ENCODE measurements at places on chromosomes 7 and 10.
A peak's percentile ranks its signal among the peaks of the same experiment; 100 is the strongest.

- no peak for DNase-seq
These were observed 293.0 kb downstream of the ZWINT start for GRCh38 chr10:56068040-56068439.

DNA sequence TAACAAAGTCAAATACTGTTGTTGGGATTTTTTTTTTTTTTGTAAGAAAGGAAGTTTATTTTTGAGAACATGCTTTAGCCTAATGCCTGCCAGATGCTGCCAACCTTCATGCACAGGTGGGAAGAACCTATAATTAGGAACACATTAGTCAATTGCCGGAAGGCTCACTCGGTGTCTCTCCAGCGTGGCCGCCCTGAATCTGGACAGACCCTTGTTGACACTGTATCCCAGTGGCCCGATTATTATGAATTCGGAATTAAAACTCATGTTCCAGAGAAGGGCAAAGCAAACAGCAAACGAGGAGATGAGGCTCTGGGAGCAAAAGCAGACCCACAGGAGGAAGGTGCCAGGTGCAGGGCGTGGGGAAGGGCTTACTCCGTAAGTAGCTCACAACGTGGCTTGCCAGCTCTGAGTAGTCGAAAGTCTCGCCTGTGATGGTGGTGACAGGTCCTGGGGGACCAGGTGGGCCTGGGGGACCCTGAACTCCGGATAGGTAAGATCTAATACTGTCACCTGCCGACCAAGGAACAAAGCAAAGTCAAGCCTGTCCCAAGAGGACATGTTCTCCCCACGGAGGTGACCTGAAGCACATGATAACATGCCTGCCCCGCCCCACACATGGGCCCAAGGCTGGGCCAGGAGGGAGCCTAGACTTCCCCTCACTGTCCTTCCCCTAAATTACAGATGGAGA is 48.3 kb downstream of the COL17A1 start:
- no peak for DNase-seq

DNA sequence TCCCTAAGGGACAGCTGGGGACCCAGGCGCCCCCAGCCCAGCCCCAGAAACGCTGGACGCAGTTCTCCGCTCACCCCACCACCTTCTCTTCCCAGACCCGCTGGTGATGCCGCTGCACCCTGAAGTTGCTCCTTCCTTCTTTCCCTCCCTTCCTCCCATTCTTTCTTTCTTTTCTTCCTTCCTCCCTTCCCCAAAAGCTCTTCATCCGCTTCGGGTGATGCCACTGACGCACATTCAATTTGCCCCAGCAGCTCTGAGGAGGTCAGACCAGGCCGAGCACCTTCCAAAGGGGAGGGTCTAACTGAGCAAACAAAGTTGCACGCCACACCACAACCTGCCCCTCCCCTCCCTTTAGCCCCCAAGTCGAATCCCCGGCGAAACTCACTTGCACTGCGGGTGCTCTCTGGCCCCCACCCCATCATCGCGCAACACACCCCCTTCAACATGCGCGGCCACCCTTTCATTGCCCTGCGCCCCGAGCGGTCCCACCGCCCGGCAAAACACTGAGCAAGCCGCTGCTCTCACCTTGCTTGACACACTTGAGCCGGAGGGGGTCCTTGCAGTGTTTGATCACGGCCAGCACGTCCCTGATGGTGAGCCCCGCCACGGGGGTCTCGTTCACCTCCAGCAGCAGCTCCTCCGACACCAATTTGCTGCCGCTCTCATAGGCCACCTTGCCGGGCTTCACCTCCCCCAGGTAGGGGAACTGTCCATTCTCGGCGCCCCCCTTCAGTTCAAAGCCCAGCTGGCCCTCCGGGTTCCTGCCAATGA is 787 bp downstream of the MAGI2 start:
- DNase-seq = no peak

DNA sequence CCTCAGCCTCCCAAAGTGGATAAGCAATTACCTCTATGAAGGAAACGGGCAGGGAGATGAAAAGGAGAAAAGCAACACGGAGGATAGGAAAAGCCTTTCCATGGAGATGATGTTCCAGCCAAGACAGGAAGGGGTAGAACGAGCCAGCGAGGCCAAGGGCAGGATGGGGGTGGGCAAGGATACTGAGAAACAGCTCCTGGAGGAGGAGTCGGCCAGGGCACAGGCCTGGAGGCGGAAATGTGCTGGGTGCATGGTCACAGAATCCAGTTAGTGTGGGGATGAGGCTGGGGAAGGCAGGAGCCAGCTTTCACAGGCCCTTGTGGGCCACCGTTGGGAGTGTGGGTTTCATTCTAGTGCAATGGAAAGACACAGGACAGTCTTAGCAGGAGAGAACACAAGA is 162.6 kb downstream of the JAZF1 start:
- DNase-seq = no peak

DNA sequence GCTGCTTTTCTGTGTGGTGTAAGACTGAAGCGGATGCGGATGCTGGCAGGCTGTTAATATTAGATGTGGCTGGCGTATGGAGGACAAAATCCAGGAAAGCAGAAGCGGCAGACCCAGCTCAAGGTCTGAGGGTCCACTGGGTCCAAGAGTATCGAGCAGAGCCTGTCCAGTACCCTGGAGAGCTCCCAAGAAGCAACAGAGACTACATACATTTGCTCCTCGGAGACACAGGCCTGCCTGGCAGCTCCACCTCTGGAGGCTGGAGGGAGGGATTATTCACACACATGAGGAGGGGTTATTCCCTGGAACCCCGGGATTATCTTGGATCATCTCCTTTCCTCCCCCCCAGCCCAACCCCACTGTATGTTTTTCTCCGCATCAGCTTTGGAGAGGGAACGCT is 31.3 kb upstream of the LOXL4 start:
- no peak for DNase-seq

DNA sequence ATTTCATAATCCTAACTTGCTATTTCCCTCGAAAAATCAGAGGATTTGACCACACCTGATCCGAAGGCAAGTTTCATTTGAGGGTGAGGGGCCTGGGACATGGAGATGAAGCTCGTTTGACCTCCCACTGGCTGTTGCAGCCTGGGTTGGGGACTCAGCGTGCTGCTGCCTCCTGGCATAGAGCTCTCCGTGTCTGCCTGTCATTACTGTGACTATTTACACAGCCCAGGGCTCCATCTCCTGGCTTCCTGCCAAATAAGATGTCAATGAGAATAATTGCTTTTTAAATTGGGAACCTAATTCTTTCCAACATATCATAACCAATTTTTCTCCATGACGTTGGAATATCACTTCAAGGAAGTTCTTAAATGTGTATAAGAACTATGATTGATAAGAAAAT is 139.3 kb upstream of the COBL start:
- peak; percentile 56 for DNase-seq

DNA sequence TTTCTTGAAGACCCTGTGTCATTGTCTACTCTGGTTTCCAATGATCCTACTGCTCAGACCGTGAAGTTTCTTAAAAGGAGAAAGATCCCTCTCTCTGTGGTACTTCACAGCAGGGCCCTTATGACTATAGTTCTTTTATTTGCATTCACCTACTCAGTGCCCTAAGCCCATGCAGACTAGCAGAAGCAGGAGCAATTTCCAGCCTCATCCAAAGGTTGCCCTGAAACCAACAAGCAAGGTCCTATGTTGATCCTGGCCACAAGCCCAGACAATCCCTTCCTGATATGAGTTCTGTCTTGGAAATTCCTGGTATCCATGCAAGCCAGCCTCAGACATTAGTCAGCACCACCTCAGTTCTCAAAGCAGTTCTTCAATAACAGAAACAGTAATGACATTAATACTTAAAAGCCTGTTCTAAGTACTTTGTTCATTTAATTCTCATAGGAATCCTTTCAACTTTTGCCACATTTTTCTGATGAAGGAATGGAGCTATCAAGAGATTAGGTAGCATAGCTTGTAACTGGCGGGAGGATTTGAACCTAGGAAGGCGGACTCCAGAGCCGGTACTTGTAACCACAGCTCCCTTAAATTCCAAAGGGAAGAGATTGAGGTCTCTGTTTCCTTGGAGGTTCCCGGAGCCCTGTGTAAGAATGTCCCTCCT is 58.1 kb upstream of the ST8SIA6 start:
- peak; percentile 64 for DNase-seq

DNA sequence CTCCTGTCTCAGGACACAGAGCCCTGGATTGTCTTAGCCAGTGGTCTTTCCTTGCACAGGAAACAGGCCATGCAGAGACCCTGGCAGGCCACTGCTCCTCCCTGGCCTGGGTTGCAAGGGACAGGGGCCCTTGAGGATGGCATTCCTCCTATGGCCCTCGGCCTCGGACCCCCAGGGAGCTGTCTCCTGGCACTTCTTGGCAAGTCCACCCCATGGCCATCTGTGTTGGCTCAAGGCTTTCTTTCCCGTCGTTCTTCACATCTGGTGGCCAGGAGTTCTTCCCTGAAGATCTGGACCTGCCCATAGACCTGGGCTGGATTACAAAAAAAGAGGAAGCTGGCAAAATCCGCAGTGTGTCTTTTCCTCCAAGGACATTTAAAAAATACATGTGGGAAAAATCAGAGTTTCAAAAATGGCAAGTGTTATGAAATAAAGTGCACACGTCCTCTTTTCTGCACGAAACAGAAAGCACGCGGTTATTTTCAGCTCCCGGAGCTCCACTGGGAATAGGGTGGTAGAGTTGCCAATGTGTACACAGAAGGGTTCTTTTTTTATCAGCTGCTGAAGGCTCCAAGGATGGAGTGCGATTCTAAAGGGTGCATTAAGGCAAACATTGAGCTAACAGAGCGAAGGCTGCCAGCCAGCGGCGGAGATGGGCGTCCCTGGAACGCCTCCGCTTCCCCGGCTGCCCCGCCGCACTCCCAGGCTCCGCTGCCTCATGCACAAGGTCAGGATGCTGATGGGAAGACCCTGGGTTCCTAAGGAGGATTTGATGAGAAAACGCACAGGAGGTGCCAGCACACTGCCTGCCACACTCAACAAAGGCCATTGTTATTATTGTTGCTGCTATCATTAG is 62.8 kb upstream of the FAM20C start:
- no peak for DNase-seq

GRCh38 chr7:2936891-2937580 is 92.9 kb upstream of the GNA12 start:
- no peak for DNase-seq

DNA sequence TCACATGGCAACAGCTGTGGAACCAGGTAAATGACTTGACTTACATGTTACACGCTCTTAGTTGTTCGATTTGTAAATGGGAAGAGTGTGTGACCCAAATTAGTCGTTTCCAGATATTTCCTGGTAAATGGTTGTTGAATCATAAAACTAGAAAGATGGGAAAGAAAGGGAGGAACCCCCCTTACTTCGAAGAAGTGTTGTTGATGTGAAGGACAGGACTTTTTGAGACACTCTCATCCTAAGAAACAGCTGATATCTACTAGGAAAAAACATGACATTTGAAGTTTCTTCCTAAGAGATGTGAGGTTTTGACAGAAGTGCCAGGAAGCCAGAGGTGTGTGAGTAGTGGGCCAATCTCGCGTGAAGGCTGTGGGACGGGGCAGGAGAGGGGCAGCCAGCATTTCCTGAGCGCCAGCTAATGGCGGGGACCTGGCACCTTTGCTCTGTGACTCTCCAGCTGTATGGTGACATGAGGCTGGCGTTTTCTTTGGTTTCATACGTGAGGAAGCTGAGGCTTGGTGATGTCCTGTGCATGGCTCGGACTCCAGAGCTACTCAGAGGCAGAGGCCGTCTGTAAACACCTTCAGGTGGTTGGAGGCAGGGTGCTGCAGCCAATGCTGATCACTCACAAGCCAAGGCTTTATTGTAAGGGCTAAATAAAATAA is 53.7 kb downstream of the IKZF1 start:
- no peak for DNase-seq

DNA sequence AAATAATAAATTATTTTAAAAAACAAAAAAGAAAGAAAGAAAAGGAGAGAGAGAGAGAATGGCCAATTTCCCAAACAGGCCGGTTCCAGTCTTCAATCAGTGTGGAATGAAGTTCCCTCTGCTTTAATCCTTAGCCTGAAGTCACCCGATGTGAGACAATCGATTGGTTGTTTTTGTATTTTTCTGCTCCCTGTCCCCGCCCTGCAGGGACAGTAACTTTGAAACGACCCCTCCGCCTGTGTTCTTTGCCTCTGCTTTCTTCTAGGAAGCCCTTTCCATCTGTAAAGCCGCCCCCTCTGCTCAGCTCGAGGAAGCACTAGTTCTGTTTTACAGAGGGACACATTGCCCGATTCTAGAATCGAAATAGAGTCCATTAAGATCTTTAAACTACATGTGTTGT is 33.4 kb downstream of the FOXL3 start:
- no peak for DNase-seq

DNA sequence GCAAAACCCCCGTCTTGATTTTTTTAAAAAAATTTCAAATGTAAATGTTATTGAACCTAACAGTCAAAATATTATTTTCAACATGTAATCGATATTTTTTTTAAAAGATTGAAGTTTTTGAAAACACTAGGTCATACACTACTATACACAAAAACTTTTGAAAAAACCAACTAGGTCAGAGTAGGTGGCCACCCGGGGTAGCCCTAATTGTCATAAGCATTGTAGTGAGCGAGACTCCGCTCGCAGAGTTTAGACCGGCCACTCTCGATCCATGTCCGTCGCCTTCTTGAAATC is 417 bp downstream of the RFC2 start:
- no peak for DNase-seq

DNA sequence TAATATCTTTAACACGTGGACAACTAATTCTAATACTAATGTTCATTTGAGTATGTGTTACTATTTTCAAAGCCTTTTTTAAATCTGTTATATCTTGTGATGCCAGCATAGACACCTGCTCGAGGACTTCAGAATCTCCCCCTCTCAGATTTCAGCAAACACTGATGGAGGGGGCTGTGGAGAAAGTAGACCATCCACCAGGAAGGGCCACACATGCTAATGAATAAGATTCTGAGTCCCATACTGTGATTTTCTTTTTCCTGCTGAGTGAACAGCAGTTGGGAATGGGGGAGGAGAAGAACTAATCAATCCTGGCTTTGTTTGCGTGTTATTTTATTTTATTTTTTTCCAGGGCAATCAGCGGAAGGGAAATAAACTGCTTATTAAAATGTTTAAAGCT is 157.9 kb upstream of the CSTF2T start:
- DNase-seq = no peak

DNA sequence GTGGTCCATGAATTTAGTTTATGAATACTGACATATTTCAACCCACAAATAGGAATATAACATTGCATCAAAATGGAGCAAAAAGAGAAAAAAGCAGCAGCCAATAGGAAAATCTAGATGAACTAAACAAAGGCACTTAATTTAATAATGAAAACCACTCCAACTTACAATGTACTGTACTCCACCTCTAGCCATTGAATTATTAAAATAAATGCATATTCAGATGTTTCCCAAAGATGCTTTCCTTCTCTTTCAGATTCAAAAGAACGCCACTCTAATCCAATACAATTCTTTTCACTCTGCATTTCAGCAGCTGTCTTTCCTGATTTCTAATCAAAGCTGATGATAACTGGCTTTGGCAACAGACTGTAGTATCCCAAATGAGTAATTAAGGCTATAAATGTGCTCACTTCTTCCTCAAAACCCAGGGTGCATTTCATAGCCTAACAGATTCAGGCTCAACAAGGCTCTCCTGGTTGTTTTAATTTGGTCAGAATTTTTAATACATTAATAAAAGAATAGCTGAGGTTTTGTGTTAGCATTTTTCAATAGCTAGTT is 577.1 kb downstream of the PARD3 start:
- no peak for DNase-seq

GRCh38 chr10:10886861-10887531 is 130.7 kb upstream of the CELF2 start:
- no peak for DNase-seq

All from HT-29 (cell line).